ENCODE measurements at places on chromosomes 4 and X.

DNA sequence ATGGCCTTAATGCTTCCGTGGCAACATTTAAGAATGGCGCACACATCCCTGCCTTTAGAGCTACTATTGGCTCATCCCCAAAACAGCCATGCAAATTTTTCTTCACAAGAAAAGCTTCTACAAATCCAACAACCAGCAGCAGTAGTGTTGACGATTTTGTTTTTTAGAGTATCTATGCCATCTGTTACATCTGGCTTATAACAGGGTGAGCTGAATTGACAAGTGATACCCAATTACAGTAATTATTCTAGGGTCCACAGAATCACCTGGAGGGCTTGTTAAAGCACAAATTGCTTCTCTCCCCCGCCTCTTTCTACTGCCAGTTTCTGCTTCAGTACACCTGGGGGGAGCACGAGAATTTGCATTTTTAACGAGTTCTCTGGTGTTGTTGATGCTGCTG lies 34.1 kb downstream of the DCHS2 start:
- no peak for DNase-seq

DNA sequence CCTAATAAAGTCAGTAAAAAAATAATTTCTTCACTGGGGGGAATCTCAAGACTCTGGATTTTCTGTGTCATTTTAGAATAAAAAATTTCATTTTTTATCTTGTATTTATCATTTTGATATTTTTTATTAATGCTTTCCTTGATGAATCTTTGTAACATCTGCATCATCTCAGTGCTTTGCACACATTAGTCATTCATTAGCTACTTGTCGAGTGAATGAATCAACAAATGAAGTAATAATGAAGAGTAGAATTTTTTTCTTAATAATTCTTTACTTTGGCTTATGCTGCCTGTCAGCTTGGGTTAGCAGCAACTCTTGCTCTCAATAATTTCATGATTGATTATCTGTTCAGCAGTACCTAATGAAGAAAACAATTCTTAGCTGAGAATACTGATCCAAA lies 530.8 kb downstream of the GRXCR1 start:
- no peak for DNase-seq

GRCh38 chrX:155841232-155841631 lies 39.9 kb upstream of the VAMP7 start:
- DNase-seq = no peak

GRCh38 chrX:40209951-40210617 lies 112.3 kb upstream of the BCOR start:
- no peak for DNase-seq

DNA sequence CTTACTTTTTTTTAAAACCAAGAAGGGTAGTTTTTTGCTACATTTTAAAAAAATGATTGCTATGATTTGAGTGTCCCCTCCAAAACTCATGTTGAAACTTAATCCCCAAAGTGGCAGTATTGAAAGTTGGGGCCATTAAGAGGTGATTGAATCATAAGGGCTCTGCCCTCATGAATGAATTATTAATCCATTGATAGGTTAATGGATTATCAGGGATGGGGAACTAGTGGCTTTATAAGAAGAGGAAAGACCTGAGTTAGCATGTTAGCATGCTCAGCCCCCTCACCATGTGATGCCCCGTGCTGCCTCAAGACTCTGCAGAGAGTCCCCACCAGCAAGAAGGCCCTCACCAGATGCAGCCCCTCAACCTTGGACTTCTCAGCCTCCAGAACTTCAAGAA lies 31.0 kb downstream of the SMIM43 start:
- no peak for DNase-seq

DNA sequence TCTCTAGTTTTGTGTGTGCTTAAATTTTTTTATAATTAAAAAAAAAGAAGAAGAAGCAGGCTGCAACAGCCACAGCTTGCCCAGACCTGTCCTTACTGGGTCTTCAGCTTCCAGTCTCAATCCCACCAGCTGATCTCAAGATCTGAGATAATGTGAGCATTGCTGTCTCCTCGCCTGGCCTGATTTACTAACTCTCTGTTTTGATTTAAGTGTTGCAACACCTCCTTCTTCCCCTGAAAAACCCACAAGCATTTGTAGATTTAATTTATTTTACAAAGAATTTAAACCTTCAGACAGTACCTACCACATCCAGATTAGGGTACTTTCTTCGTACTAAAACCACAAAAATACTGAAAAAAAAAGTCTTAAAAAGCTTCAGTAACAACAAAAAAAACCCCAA lies 38.0 kb downstream of the FAM241A start:
- DNase-seq = no peak

GRCh38 chrX:123185721-123186120 lies 1.6 kb downstream of the GRIA3 start:
- no peak for DNase-seq

DNA sequence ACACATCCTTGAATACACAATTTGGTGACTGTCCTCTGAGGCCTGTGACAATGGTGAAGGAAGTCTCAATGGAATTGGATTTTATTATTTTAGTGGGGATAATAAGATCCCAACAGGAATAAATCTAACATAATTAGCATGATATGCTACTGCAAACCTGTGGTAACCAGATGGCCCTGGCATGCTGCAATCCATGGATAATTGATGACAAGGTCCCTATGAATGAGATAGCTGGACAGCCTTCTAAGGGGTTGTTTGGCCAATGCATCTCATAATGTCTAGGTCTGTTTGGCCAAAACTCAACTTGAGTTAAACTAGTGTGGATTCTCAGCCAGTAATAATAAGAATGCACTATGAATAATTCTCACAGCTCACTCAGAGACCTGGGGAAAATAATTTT lies 145.3 kb upstream of the GALNTL6 start:
- DNase-seq = no peak

- DNase-seq = no peak
Observed at GRCh38 chr4:71614621-71615020, 169.3 kb downstream of the GC start.

- DNase-seq = no peak
Observed at GRCh38 chr4:72352711-72353110, 216.3 kb downstream of the ADAMTS3 start.
